ENCODE measurements at places on chromosomes 12 and 14.

DNA sequence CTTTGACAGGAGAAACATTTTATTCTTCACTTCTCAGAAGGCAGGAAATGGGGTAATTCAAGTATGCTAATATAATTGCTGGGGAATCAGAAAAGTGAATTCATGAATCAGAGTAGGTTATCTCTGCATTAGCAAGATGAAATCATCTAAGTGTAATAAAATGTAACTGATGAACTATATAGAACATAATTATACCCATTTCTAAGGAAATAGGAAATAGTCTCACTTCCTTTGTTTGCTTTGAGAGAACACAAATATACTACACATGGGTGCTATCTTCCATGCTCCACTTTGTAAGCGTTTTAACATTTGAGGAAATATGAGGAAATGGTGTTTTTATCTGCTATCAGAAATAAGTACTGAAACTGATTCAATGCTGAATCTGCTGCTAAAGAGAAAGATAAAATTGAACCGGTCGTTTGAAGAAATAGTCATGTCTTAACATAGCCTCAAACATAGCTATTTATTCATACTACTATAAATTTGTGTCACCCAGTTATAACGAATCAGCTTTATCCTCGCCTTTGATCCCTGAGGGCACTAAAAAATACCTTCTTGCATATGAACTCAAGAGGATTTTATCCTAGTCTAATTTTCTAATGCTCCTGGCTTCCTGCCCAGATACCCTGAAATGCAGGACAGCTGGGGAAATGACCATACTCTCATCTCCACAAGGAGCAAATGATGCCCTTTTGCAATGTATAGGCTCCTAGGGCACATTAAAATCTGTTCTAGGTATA, 696.0 kb downstream of the C12orf50 start:
- DNase-seq, result no peak

GRCh38 chr14:91397965-91398591, 19.5 kb downstream of the CCDC88C start:
- no peak for DNase-seq

- DNase-seq, result no peak
Measured at GRCh38 chr12:89414851-89415250, 62.5 kb upstream of the DUSP6 start.

- DNase-seq, result no peak
Measured at GRCh38 chr12:19138956-19139355, 9.4 kb downstream of the PLEKHA5 start.

GRCh38 chr12:76060111-76060510, 24.4 kb downstream of the NAP1L1 start:
- DNase-seq, result no peak

DNA sequence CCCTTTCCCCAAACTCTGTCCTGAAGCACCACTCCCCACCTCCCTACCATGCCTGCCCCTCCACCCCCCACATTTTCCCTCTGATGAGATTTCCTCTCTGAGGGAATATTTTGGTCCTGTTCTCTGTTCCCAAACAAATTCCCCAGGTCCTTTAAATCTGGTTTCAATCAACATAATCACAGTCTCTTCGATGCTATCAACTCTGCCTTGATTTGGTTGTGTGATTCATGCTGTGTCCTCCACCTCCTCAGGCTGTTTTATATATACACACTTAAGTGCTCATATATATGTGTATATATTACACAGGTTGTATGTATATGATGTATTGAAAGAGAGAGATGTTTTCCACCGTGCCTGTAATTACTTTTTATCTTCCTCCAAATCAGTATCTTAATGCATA, 36.0 kb downstream of the NTF3 start:
- no peak for DNase-seq

- no peak for DNase-seq
Measured at GRCh38 chr12:38386205-38386985, 69.8 kb downstream of the ALG10B start.

- DNase-seq, result no peak
Measured at GRCh38 chr12:31105668-31106067, 32.0 kb downstream of the DDX11 start.

- no peak for DNase-seq
Measured at GRCh38 chr12:89384807-89385206, 32.5 kb upstream of the DUSP6 start.

DNA sequence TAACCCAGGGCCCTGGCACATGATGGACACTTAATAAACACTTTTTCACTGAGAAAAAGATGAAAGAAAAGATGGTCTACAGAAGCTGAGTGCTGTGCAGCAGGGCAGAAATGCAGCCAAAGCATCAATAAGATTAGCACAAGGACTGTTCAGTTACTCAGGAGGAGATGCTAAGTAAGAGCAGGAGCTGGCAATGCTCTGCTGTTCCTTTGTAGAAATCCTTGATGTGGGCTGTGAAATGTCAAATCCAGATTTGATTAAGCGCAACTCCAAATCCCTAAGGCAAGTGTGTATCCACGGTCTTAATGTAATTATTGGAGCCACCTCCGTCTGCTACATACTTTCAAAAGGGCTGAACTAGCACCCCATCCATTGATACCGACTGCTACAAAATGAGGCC, 151.8 kb upstream of the BTG1 start:
- DNase-seq, result no peak

- DNase-seq, result peak; percentile 72
Measured at GRCh38 chr12:25051656-25052195, 102.8 kb upstream of the BCAT1 start.

- no peak for DNase-seq
Measured at GRCh38 chr14:51335961-51336723, 96.1 kb downstream of the TMX1 start.

- no peak for DNase-seq
Measured at GRCh38 chr14:77482422-77482821, 16.2 kb downstream of the ISM2 start.

DNA sequence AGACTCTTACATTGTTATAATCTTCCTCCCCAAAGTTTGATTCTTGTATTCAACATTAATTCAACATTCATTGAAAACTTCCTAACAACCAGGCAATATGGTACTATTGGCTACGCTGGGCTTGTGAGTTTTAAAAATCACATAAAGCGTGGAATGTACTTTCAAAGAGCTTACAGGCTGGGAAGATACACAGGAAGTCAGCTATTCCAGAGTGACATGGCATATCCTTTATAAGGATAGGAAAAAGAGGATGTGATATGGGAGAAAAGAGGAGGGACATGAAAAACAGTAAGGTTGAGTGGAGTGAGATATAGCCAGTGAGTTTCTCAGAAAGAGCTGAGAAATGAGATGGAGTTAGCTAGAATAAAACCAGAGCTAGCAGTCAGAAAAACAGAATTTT, 103.6 kb upstream of the ATF7IP start:
- no peak for DNase-seq

DNA sequence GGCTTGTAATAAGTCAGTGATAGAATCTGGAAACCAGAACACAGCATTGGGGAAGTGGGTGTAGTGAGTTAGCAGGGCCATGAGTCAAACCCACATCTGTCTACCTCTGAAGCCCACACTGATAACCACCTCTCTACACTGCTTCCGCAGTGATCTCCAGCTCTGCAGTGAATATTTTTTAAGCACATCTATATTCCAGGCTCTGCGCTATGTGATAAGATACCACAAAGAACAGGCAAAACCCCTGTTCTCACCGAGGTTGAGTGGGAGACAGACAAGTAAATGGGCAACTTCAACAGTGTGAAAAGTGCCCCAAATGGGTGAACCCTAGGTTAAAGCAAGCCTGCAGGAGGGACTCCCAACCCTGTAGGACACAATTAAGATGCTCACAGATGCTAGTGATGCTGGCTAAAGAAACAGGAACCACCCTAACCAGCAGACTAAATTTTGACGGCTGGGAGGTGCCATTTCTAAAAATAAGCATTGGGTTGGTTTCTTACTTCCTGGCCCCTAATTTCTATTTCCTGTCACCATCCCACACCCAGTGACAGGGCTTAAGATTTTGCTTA, 375.0 kb downstream of the DPF3 start:
- DNase-seq, result peak; percentile 54

DNA sequence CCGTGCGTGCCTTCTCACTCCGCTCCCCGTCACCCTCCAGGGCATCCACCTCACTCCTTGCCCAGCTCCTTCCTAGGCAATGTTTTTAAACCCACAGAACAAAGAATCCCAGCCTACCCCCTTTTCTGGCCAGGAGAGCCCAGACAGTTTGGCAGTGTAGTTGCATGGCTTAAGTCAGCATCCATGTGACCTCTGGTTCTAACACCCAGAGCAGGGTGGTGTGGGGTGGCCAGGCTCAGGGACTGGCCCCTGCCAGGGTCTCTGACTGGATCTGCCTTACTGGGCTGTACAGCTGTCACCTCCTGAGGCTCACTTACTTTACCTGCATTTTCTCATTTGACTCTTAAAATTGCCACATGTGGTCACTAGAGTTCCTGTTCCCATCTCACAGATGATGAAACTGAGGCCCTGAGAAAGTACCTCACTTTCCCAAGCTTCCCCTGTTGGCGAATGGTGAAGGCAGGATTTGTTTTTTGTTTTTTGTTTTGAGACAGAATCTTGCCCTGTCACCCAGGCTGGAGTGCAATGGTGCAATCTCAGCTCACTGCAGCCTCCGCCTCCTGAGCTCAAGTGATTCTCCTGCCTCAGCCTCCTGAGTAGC, 18.3 kb downstream of the SDS start:
- DNase-seq, result no peak

- no peak for DNase-seq
Measured at GRCh38 chr14:70008284-70009262, 129.4 kb downstream of the SMOC1 start.

- DNase-seq, result peak; percentile 86
Measured at GRCh38 chr14:61280526-61281185, 482 bp downstream of the TMEM30B start.

DNA sequence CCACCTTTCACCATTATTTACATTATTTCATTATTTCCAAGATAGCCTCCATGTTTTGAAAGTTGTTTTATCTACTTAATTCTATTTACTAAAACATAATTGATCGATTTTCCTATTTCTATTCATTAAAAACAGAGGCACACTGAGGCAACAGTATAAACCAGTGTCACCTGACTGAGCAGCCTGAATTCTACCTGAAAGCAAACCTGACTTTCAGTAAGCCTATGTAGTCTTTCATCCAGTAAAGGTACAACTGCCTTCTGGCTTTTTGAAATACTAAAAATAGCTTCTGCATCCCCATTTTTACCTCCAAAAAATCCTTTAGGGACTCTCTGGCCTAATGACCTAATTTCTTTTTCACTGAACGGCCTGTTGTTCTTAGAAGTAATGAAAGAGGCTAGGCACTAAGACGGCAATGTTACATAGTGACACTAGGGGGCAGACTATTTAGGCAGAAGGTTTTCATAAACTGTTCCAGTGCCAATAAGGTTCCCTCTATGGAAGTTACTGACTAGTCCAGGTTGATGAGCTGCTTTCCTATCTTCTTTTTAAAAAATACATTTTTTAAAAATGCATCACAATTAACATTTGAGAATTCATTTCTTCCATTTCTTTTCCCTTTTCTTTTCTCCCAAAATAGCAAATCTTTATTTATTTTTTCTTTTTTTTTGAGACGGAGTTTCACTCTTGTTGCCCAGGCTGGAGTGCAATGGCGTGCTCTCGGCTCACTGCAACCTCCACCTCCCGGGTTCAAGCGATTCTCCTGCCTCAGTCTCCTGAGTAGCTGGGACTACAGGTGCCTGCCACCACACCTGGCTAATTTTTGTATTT, 17.5 kb downstream of the ANAPC5 start:
- peak; percentile 20 for DNase-seq

GRCh38 chr12:83057436-83057835, 370.7 kb downstream of the TMTC2 start:
- no peak for DNase-seq

DNA sequence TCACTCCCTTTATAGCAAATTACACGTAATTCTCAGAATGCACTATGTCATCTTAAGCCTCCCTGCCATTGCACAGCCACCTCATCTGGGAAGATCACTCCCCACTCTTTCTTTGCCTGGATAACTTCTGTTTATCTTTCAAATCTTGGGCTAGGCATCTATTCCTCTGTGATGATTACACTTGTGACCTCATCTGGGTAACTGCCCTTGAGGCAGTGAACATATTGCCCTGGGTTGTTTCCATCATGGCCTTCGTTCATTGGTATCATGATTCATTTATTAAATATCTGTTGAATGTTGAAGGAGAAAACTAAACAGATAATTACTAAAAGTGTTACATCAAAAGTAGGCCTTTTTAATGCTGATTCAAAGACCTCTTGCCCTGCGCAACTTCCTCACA, 26.2 kb upstream of the PDE3A start:
- no peak for DNase-seq

GRCh38 chr12:31343139-31343538, 17.2 kb upstream of the SINHCAF start:
- DNase-seq, result no peak

- peak; percentile 65 for DNase-seq
Measured at GRCh38 chr12:124916374-124917134, 2.1 kb upstream of the UBC start.

GRCh38 chr12:39413836-39414771, 28.8 kb downstream of the KIF21A start:
- DNase-seq, result no peak

GRCh38 chr12:51972849-51973273, 21.4 kb downstream of the ACVR1B start:
- DNase-seq, result peak; percentile 65

DNA sequence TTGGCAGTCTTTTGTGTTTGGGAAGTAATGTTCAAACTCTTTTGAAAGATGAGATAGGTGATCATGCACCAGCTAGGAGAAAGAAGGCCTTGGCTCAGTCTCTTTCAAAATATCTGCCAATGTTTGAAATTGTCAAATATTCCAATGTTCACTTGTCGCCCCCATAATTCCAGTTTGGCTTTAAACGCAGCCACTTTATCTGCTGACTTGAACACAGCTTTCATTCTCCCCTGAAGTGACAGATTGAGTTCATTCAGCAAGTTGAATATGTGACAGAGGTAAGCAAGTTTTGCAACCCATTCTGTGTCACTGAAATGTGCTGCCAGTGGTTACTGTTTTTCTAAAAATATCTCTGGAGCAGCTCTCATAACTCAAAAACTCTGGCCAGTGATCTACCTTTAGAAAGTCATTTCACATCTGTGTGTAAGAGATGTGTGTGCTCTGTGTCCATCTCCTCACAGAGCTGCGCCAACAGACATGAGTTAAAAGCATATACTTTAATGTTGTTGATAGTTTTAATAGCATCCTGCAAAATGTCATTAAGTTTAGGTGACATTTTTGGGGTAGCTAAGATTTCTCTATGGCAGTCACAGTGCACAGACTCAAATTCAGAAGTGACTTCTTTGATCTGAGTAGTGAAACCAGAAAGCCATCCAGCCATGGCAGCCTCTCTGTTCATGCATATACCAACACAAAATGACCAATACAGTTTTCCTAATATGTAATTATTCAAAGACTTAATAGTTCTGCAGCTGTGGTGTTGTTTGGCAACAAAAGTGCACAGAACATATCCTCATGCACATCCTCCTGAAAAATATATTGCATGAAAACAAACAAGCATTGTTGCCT, 614.3 kb upstream of the MIS18BP1 start:
- DNase-seq, result no peak

- DNase-seq, result no peak
Measured at GRCh38 chr12:110657747-110658146, 31.2 kb downstream of the HVCN1 start.

GRCh38 chr12:132672678-132673077, 14.5 kb downstream of the POLE start:
- DNase-seq, result no peak
